Fibroblast of skin of scalp (primary cell): ENCODE measurements at places on chromosomes 5 and 9.

- DNase-seq: no peak
These were observed 49.0 kb downstream of the FAM78A start for GRCh38 chr9:131227112-131227958.

DNA sequence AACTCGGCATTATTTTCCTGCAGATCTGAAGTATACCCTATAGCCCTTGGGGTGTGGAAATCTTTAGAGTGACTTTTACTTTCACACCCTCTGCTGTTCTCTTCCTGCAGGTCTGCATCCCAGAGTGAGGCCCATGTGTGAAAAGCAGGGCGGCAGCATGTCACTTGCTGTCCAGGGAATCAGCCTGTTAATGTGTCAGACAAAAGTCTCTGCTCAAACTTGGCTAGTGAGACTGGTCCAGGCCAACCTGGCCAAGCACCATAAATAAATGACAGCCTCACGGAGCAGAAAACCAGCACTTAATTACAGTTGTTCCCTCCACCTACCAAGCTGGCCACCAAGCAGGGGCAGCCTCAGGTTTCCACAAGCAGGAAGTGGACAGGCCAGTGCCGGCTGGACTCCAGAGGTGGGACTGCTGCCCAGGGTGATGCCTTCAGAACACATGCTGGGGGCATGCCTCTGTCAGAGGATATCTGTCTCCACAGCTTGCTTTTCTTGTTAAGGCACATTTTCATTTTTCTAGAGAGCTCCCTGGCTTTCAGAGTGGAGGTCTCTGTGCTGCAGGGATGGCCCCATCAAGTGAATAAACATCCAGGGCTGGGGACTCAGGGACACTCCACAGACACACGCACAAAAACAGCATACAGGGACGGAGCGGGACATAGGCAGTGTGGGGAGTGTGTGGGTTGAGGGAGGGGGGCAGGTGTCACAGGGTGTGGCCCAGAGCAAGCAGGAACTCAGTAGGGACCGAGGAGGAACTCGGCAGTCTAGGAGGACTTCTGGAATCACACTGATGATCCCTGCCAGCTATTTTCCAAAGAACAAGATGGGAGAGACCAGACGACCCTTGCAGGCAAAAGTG is 243.8 kb upstream of the IRX1 start:
- no peak for DNase-seq

DNA sequence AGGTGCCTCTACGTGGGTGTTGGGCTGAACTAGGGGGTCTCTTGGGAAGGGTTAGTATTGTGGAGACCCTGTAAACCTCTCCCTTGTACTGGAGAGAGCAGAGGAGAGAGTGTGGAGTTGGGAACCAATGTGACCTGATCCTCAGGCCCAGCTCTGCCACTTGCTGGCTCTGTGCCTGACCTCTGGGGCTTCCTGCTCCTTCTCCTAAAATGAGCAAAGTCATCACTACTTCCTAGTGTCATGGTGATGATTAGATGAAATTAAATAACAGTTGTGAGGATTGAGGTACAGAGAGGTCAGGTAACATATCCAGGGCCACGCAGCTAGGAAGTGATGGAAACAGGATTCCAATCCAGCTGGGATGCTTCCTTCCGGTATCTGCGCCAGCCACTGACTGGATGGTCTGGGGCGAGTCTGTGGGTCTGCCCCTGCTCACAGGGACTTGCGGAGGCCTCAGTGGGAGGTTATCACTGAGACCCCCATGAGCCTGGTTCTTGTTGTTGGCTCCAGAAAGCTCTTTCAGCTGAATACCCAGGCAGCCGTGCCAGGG is 9.2 kb downstream of the GALNT10 start:
- no peak for DNase-seq

GRCh38 chr9:34522971-34523797 is at the start of gene ENHO:
ENHO (minus strand) TSS chr9:34522990; CDS start chr9:34521695, 1,295 bp downstream.
- peak; percentile 84 for DNase-seq

- DNase-seq: no peak
These were observed 7.9 kb upstream of the SYK start for GRCh38 chr9:90793729-90794128.

DNA sequence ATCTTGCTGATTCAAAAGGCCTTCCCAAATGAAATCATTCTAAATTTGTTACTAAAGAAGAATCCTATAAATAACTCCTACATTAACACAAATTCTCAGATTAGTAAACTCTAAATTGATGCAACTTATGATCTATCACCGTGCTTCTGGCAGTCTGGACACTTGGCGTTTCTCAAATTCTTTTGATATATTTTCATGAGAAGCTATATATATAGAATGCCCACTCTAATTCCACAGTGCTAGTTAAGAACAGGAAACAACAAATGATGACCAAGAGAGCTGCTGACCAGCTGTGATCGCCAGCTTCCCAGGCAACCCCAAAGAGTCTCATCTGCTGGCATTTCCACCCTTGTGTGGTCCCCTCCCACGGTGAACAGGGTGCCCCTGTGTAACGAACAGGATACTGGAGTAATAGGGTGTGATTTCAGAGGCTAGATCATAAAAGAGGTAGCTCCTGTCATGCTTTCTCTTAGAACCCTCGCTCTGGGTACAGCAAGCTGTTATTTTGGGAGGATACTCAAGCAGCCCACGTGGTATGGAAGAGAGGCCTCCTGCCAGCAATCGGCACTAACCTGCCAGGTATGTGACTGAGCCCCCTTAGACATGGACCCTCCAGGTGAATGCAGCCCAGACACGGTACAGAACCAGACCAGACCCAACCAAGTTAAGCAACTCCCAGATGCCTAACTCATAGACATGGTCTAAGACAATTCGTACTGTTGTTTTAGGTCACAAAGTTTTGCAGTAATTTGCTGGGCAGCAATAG is 64.7 kb downstream of the CDC14B start:
- peak; percentile 44 for DNase-seq

- no peak for DNase-seq
These were observed 94.7 kb upstream of the ANKRD55 start for GRCh38 chr5:56327809-56328208.

DNA sequence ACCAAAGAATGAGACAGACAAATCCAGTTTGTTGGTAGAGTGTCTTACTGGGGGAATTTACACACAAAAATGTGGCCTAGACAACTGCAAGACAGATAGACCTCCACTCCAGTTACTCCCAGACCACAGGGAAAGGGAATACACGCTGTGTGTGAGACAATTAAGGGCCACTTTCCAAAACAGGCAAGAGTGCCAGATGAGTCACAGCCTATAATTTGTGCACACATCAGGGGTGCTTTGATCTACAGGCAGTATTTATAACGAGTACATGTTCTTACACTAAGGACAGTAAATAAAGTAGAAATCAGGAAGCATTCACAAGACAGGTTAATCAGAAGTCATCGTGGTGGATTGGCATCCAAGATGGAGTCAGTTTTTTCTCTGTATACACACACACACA is 114.8 kb downstream of the ZNF622 start:
- no peak for DNase-seq

DNA sequence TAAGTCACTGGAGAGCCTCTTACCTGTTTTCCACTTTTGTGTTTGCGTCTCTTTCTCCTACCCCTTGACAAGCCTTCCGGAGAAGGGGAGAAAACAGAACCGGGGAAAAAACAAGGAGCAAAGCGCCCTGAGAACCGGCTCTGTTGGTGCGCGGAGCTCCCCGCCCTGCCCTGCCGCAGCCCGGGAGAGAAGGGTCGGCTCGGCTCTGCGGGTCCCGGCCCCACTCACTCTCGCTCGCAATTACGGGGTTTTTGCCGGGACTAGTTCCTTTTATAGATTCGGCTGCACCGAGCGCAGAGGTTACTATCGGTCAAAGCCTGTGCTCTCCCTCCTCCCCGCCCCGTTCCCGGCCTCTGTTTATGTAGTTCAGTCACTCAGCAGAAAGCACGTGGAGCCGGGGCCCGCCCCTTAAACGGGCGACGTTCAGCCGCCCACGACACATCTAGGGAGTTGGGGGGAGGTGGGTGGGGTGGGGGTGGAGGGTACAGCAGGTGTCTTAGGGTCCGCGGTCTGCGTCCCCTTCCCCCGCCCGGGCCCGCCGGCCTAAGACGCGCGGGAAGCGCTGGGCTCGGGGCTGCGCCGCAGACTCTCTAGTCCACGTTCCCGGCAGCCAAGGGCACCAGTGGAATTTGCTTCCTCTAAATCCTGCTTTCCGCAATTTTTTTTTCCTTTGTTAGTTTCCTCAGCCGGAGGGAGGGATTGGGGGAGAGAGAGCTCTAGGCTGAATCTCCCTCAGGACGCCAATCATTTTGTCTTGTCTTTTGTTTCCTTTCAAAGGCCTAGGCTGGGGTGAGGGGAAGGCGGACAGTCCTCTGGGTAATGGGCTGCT is at the start of gene ABCA1:
TSS of gene ABCA1 (minus strand) at position 244 of the 829 bp plus-strand sequence. CDS start 24,476 bp downstream, outside the sequence.
- peak; percentile 83 for DNase-seq

GRCh38 chr5:173477345-173478040 is 139.0 kb downstream of the BOD1 start:
- peak; percentile 91 for DNase-seq

- DNase-seq: no peak
These were observed 53.1 kb downstream of the PDCD1LG2 start for GRCh38 chr9:5563417-5563815.

DNA sequence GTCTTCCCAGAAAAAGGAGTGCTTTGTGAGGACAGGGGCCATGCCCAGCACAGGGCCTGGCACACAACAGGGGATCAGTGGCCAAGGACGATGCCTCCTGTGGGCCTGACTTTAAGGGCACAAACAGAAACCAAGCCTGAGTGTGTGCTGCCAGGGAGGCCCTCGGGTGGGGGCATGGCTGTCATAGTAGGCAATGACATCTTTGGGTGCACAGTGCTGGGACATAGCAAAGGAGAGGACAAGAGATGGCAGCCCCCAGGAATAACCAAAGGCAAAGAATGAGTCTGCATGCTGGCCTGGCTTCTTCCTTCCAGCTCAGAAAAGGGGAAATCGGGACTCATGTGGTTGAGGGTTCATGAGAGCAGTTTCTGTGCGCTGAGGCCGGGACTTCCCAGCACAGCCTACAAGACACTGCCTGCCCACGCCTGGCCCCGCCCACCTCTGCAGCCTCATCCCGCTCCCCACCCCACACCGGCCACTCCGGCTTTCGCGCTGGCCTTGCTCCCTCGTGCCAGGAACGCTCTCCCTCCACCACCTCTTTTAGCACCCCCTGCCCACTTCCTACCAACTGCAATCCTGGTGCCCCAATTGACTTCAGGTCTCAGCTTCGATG is 13.8 kb upstream of the LHX2 start:
- no peak for DNase-seq

DNA sequence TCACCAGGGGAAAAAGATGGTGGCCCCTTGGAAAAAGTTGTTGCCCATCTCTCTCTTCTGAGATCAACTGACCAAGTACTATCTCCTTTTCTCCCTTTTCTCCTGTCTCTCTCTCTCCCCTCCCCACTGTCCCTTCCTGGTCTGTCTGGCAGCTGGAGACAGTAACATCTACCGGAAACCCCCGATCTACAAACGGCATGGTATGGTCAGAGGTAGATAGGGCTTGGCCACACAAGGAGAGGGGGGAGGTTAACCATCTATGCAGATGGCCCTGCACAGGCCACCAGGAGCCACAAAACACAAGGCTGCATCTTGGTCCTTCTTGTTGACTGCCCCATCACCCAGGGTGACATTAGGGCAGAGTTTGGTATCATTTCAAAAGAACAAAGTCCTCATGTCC is 29.3 kb upstream of the AFAP1L1 start:
- DNase-seq: no peak
